ENCODE measurements at places on chromosomes 7 and 10. TPM values are rescaled to one million over a fixed set of nuclear protein-coding genes. Genes with fewer than 3 reads are reported as not detected.

The BHLHA15 gene
- not detected for total RNA-seq

The MMD2 gene
- not detected for total RNA-seq

The CPED1 gene
- total RNA-seq, result 77.4 TPM

The BTBD16 gene
- total RNA-seq, result not detected

The TSPAN33 gene
- total RNA-seq, result 6.3 TPM

The PPP1R3A gene
- not detected for total RNA-seq

The NME8 gene
- total RNA-seq, result not detected

The CARD11 gene
- 4.4 TPM for total RNA-seq

The NMT2 gene
- 18.7 TPM for total RNA-seq

GRCh38 chr10:5510281-5511072 lies 11.1 kb upstream of the CALML5 start:
- no peak overlapping the region for H3K4me3 ChIP-seq
- no peak overlapping the region for H3K27ac ChIP-seq
- H3K27me3 ChIP-seq, result no peaks in the 10 kb centered on the region
- DNase-seq, result no peak

DNA sequence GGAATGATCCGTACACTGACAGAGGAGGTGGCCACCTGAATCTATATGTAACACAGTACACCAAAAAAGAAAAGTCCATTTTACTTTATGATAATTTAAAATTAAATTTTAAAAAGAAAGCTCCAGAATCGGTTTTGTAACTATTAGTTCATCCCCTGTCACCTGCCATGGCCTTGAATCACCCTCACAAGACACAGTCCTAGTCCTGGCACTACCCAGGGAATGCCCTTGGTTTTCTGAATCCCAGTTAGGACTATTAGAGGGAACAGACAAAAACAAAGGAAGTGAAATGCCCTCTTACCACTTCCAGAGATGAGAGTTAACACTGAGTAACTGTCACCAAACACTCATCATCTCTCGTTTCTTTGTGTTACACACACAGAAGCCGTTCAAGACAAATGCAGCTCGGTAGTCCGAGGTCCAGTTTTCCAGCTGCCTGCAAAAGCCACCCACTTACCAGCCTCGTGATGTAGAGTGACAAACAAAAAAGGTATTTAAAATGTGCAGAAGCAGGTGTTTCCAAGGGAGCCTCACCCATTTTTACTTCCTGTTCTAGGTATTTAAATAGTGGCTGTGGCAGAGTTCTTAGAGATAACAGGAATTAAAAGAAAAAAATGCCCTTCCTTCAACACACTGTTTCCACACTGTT lies 6.1 kb downstream of the PTPRN2 start:
- no peak overlapping the region for H3K27ac ChIP-seq
- no peaks in the 10 kb centered on the region for H3K27me3 ChIP-seq
- no peak for DNase-seq
- peaks cover 10% of the 10 kb centered on the region for H3K4me1 ChIP-seq

- no peak overlapping the region for H3K27ac ChIP-seq
- H3K4me1 ChIP-seq, result no peaks in the 10 kb centered on the region
- no peaks in the 10 kb centered on the region for H3K36me3 ChIP-seq
- no peak overlapping the region for H3K4me3 ChIP-seq
- DNase-seq, result no peak
Measured at GRCh38 chr10:88401671-88402347, 181.3 kb downstream of the RNLS start.

GRCh38 chr7:24434972-24435371 lies 138.3 kb upstream of the PALS2 start:
- H3K4me3 ChIP-seq, result no peak overlapping the region
- H3K27ac ChIP-seq, result no peak overlapping the region
- DNase-seq, result no peak
- H3K36me3 ChIP-seq, result no peaks in the 10 kb centered on the region

GRCh38 chr10:32386623-32387260 lies 39.8 kb upstream of the EPC1 start:
- H3K27ac ChIP-seq, result no peak overlapping the region
- H3K27me3 ChIP-seq, result no peaks in the 10 kb centered on the region
- H3K4me1 ChIP-seq, result peaks cover 7% of the 10 kb centered on the region
- no peak for DNase-seq
- H3K36me3 ChIP-seq, result no peaks in the 10 kb centered on the region
- H3K4me3 ChIP-seq, result no peak overlapping the region

GRCh38 chr7:100167912-100168323 lies 499 bp downstream of the GAL3ST4 start:
- no peaks in the 10 kb centered on the region for H3K36me3 ChIP-seq
- H3K4me3 ChIP-seq, result peak overlapping the region; percentile 84
- H3K4me1 ChIP-seq, result peaks cover 32% of the 10 kb centered on the region
- no peak for DNase-seq
- no peaks in the 10 kb centered on the region for H3K27me3 ChIP-seq

DNA sequence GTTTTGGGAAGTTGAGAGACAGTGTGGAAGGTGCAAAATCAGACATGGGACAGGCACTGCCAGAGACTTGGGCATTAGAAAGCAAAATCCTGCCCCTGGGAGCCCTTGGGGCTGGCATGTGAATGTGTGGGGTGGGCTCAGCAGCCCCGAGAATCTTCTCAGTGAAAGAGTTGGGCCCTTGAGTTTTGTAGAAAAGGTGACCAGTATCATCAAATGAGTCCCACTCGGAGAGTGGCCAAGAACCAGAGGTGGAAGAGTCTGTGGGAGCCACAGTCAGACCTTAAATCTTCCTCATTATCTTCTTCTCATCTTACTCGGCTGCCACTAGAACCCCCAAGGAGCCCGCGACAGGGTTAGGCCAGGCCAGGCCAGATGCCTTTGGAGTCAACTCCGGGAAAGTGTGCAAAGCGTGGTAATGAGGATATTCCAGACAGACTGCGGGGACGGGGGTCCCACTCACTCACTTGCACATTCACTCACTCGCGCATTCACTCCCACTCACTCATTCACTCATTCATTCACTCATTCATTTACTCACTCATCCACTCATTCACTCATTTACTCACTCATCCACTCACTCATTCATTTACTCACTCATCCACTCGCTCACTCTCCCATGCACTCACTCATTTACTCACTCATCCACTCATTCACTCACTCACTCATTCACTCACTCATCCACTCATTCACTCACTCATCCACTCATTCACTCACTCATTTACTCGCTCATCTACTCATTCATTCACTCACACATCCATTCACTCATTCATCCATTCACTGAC lies 74.9 kb downstream of the CARD11 start:
- no peaks in the 10 kb centered on the region for H3K27me3 ChIP-seq
- no peak overlapping the region for H3K27ac ChIP-seq
- no peaks in the 10 kb centered on the region for H3K36me3 ChIP-seq
- DNase-seq, result no peak

DNA sequence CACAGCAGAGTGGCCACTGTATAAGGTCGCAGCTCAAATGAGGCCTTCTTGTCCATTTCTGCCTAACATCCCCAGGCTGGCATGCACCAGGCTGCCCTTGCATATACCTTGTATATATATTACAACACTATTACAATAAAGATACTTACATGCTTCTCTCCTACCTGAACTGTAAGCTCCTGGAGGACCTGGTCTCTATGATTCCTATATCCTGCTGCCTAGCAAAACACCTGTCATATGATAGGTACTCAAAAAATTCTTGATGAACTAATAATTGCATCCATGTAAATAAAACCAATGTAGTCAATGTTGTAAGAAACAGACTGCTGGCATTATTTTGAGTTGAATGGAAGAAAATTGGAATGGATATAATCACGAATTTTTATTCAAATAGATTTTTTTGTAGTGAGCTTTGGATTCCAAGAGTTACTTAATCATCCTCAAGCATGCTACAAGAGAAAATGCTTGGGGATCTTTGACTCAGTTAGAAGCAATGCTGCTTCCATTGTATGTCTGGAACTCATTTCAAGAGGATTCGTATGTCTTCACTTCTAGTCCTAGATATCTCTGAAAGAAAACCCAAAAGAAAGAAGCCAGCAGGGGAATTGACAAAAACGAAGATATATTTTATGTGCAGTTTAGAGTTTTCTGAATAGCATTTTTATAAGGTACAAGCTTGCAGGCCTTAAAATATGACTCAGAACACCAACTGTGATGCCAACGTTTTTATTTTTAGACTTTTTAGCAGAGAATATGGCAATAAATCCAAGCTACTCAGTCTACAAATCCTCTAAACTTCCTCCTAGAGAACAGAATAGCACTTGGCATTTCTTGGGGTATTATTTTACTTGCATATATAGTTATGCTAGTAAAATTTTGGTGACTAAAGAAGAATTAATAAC lies 53.1 kb downstream of the OSBPL3 start:
- peak overlapping the region; percentile 44 for H3K27ac ChIP-seq
- H3K36me3 ChIP-seq, result no peaks in the 10 kb centered on the region
- peaks cover 12% of the 10 kb centered on the region for H3K4me1 ChIP-seq
- DNase-seq, result no peak
- H3K4me3 ChIP-seq, result no peak overlapping the region

GRCh38 chr7:76352193-76352592 lies 6.6 kb downstream of the YWHAG start:
- no peak overlapping the region for H3K27ac ChIP-seq
- no peak overlapping the region for H3K4me3 ChIP-seq
- peaks cover 1% of the 10 kb centered on the region for H3K36me3 ChIP-seq
- peaks cover 54% of the 10 kb centered on the region for H3K4me1 ChIP-seq
- DNase-seq, result no peak

- DNase-seq, result no peak
- H3K27ac ChIP-seq, result no peak overlapping the region
- no peaks in the 10 kb centered on the region for H3K27me3 ChIP-seq
- H3K4me3 ChIP-seq, result no peak overlapping the region
Measured at GRCh38 chr10:80988755-80989154, 451.1 kb downstream of the SH2D4B start.

- peak; percentile 82 for DNase-seq
- H3K4me3 ChIP-seq, result peak overlapping the region; percentile 74
- no peaks in the 10 kb centered on the region for H3K36me3 ChIP-seq
- H3K4me1 ChIP-seq, result peaks cover 72% of the 10 kb centered on the region
- no peaks in the 10 kb centered on the region for H3K27me3 ChIP-seq
Measured at GRCh38 chr10:102775935-102776669, 32.4 kb downstream of the WBP1L start.

DNA sequence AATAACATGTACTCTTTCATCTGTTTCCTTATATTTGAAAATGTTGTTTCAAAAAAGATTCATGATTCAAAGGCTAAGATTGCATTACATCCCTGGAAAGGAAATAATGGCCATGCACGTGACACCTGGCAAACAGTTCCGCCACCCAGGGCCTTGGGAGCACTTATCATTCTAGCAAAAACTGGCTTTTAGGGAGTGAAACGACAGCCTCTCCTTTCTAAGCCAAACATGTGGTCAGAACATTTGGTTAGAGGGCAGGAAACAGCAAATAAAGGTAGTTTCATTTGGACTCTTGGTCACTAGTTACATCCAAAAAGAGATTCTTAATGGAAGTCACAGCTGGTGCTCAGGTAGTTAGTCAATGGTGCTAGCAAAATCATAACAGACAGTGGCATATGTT lies 83.5 kb downstream of the FAS start:
- H3K27me3 ChIP-seq, result no peaks in the 10 kb centered on the region
- H3K36me3 ChIP-seq, result no peaks in the 10 kb centered on the region
- no peaks in the 10 kb centered on the region for H3K4me1 ChIP-seq
- DNase-seq, result no peak
- H3K27ac ChIP-seq, result no peak overlapping the region

GRCh38 chr7:91325726-91326125 lies 61.5 kb downstream of the FZD1 start:
- H3K27me3 ChIP-seq, result no peaks in the 10 kb centered on the region
- H3K4me1 ChIP-seq, result no peaks in the 10 kb centered on the region
- DNase-seq, result no peak
- H3K27ac ChIP-seq, result no peak overlapping the region
- H3K4me3 ChIP-seq, result no peak overlapping the region

Measured in thoracic aorta (tissue), 2 donors.